ENCODE measurements at places on chromosomes 5 and 9.
A peak's percentile ranks its signal among the peaks of the same experiment; 100 is the strongest.

- DNase-seq, result peak; percentile 57
Observed at GRCh38 chr5:35089334-35090314, 41.9 kb upstream of the AGXT2 start.

DNA sequence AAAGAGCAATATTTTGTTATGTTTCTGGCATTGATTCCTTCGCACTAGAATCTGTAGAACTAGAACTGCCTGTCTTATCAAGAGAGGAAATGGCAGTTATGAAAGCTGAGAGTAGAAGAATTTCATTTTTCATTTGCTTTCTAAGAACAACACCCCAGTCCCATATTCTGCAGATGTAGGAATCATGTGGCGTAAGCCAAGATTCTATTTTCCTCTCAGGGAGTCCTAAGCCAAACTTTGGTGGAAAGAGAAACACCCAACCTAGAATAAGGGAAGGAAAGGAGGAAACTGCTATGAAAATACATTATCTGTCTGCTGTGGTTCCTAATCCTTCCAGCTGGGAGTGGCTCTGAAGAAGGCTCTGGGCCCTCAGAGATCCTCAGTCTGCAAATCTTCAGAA lies 1176.9 kb upstream of the C9orf72 start:
- DNase-seq, result no peak

- no peak for DNase-seq
Observed at GRCh38 chr5:55066277-55066676, 36.2 kb upstream of the GZMA start.

- no peak for DNase-seq
Observed at GRCh38 chr9:85941966-85942912, 1.3 kb downstream of the NAA35 start.

GRCh38 chr9:105466898-105467455 lies 19.1 kb downstream of the FSD1L start:
- DNase-seq, result no peak

DNA sequence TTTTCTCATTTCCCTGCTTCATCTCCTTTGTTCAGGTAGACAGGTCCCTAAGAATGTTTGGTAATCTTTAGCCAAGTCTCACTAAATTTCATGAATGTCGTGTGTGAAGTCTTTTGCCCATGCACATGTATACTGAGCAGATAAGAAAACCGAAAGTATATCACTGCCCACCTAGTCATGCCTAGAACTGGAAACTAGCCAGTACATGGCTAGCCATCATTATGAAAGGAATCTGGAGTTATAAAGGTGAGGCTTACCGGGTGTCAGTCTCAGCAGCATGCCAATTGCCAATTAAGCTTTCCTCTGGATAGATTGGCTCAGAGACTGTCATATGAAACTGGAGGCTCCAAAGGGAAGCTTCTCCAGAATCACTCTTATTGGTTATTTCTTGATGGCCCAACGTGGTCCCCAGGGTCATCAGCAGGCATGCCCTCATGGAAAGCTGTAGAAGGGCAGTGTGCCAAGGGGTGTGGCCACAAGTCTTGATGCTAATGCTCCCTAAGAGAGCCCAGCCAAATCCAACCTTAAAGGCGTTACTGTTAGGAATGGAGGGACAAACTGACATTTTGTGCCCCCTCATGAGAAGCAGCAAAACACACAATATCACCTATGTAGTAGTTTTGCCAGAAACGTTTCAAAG lies 307.3 kb upstream of the PIK3R1 start:
- DNase-seq, result no peak

GRCh38 chr5:31638345-31638744 lies 586 bp upstream of the PDZD2 start:
- peak; percentile 4 for DNase-seq

DNA sequence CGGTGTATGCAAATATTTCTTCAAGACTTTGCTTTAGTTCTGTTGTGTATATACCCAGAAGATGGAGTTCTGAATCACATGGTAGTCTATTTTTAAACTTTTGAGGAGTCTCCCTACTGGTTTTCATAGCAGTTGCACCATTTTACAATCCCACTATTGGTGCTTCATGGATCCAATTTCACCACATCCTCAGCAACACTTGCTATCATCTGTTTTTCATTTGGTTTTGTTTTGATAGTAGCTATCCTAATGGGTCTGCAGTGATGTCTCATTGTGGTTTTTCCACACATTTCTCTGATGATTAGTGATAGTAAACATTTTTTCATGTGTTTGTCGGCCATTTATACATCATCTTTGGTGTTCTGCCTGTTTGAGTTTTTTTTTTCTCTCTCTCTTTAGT lies 1339.3 kb downstream of the EFNA5 start:
- no peak for DNase-seq

Data from activated CD4-positive, alpha-beta T cell treated with anti-CD3 and anti-CD28 coated beads, Interleukin-2, amount 50 U/mL, for 48 hours (primary cell).